Activated CD4-positive, alpha-beta memory T cell treated with anti-CD3 and anti-CD28 coated beads for 36 hours (primary cell): ENCODE measurements at places on chromosomes 16 and 17.

GRCh38 chr17:43645765-43646481 is 15.8 kb downstream of the MEOX1 start:
- DNase-seq = peak; percentile 34

DNA sequence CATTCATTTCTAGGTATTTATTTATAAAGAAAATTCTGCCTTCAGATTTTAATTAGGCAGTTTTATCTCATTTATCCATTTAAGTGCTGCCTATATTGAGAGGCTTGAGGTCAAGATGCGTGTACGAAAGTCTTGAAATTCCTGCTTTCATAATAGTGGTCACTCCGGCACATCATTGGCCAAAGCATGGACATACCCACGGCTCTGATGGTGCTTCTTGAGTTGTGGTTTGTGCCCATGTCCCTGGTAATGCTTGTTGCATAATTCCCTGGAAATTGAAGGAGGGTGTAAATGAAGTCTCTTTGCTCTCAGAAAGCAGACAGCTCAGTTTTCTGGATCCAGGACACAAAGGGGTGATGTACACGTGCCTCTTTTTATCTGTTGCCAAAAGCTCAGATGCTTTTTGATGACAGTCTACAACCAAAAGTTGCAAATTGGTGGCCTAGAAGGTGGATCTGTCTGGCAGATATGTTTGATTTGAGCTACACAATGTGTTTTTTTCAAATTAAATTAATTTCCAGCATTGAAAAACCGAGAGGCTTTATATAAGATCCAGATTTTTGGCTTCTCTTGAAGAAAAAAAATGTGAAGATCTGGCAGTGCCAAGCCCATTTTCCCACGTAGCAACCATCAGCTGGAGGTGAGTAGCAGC is 94.4 kb downstream of the SHISA9 start:
- DNase-seq = no peak

GRCh38 chr17:41492771-41493170 is 3.1 kb upstream of the KRT36 start:
- no peak for DNase-seq

- DNase-seq = no peak
These were observed 133.6 kb downstream of the SKAP1 start for GRCh38 chr17:48296453-48296852.

DNA sequence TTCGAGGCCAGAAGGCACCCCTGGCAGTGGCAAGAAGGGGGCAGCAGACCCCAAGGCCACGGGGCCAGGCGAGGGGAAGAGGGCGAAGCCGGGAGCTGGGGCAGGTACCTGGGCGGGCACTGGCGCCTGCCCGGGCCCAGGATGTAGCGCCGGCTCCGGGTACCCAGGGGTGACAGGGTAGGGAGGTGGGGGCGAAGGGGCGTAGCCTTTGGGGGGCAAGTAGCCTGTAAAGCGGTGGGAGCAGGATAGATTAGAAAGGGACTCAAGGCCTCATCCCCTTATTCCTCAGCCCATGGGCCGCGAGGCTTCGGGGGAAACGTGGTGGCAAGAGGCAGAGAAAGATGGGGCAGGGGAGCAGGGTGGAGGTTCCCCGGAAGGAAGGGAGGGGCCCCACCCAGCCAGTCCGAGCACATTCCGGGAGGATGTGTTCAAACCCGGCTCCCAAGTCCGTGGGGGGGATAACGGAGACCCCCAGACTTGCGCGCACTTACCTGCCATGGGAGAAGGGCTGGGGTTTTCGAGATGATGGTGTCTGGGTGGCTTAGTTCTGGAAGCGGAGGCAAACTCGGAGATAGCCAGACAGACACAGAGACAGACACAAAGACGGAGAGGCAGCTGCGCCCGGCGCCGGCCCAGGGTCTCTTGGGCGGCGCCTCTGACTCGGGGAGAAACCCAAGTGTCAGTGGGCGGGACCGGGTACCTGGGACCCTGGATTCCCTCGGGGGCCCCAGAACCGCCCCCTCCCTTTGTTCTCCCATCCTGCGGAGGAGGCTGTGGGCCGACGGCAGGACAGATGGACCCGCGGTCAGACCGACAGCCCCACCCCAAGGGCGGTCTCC is 493 bp downstream of the PLSCR3 start:
- DNase-seq = peak; percentile 51

- no peak for DNase-seq
These were observed 901 bp upstream of the HEATR6 start for GRCh38 chr17:60079401-60080243.

DNA sequence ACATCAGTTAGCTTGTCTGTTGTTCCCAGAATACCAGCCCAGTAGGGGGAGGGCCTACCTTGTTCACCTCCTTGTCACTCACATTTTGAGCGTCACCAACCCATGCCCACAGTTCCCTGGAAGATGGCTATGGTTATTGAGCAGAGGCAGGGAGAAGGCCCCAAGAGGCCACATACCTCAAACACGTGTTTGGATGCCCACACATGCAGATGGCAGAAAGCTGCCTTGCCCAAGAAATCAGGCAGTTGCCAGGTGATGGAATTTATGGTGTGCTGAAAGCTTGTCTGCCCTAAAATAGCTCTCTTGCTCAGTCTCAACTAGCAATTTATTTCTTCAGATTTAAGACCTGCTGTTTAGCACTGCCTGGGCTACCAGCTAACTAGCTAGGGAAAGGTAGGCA is 16.5 kb upstream of the CMTM4 start:
- DNase-seq = no peak

GRCh38 chr17:82213251-82214011 is 789 bp upstream of the CCDC57 start:
- peak; percentile 81 for DNase-seq

GRCh38 chr16:67535201-67535600 is 6.6 kb downstream of the RIPOR1 start:
- DNase-seq = no peak

- DNase-seq = no peak
These were observed 60.9 kb upstream of the FAM20A start for GRCh38 chr17:68662037-68662432.

- peak; percentile 17 for DNase-seq
These were observed 20.2 kb downstream of the ZNRF1 start for GRCh38 chr16:75019007-75019406.

DNA sequence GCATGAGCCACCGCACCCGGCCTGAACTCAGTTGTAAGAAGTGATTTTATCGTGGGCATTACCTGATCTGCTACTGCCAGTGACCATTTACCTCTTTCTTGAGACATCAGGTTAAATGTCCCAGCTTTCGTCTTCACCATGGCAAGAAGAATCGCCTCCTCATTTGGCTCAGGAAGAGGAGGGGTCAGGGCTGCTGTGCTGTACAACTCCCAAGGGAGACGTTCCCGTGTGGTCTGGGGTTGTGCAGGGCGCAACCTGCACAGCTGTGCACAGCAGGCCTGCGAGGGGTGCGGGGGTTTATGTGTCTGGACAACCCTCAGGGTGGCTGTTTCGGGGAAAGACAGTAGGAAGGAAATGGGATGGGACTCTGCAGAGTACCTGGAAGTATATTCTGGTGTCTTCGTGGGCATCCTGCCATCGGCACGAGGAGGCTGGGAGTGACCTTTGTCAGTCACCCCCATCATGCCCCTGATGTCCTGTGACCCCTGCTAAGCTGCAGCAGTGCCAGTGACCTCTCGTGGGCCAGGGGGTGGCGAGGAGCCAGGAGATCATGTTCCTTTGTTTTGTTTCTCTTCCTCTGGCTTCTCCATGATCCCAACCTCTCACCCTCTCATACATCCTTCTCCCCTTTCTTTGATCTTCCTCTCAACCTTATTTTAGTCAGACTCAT is 27.3 kb downstream of the CIBAR2 start:
- DNase-seq = no peak

GRCh38 chr16:30535106-30535776 is 583 bp upstream of the ZNF747 start:
- DNase-seq = no peak

GRCh38 chr17:80742581-80743180 is 198.0 kb downstream of the RPTOR start:
- no peak for DNase-seq

- no peak for DNase-seq
These were observed 37.4 kb upstream of the TMC5 start for GRCh38 chr16:19380328-19380727.
